ENCODE measurements at places on chromosomes 3 and 15. TPM values are rescaled to one million over a fixed set of nuclear protein-coding genes. Genes with fewer than 3 reads are reported as not detected.

ARL6 gene
- total RNA-seq: 4.6 TPM

GXYLT2 gene
- total RNA-seq: 1.1 TPM

CCR8 gene
- not detected for total RNA-seq

GHRL gene
- total RNA-seq: not detected

HYKK gene
- total RNA-seq: 7.1 TPM

CPEB1 gene
- total RNA-seq: 3.2 TPM

DISP2 gene
- 1.0 TPM for total RNA-seq

INTS14 gene
- total RNA-seq: 43.2 TPM

DAZL gene
- not detected for total RNA-seq

ASB14 gene
- not detected for total RNA-seq

ARL14 gene
- 0.22 TPM for total RNA-seq

FAM43A gene
- 20.1 TPM for total RNA-seq

EIF1B gene
- 58.9 TPM for total RNA-seq

TRIM71 gene
- total RNA-seq: not detected

TEX55 gene
- not detected for total RNA-seq

SLC6A20 gene
- total RNA-seq: not detected

IRAK2 gene
- total RNA-seq: 17.6 TPM

TMEM108 gene
- total RNA-seq: not detected

MKRN2OS gene
- total RNA-seq: not detected

CHRD gene
- not detected for total RNA-seq

FHIT gene
- total RNA-seq: 0.72 TPM

ANXA2 gene
- 5,143 TPM for total RNA-seq

GABRR3 gene
- total RNA-seq: not detected

DNAJA4 gene
- not detected for total RNA-seq

CLASP2 gene
- total RNA-seq: 16.8 TPM

HACD3 gene
- 131 TPM for total RNA-seq

ITGA11 gene
- 2.4 TPM for total RNA-seq

FES gene
- total RNA-seq: 0.43 TPM

RBPMS2 gene
- 8.3 TPM for total RNA-seq

CELSR3 gene
- total RNA-seq: 4.4 TPM

IP6K2 gene
- 50.1 TPM for total RNA-seq

MAPKAPK3 gene
- 28.4 TPM for total RNA-seq

ATP13A5 gene
- not detected for total RNA-seq

RPL4 gene
- 5,352 TPM for total RNA-seq

CCR3 gene
- not detected for total RNA-seq

ITIH1 gene
- total RNA-seq: not detected

DNAH12 gene
- 0.02 TPM for total RNA-seq

PLSCR2 gene
- not detected for total RNA-seq

DLL4 gene
- 1.8 TPM for total RNA-seq

CSPG4 gene
- total RNA-seq: 0.13 TPM

MBD4 gene
- 16.6 TPM for total RNA-seq

AMT gene
- total RNA-seq: 0.73 TPM

ANKRD34C gene
- not detected for total RNA-seq

SLC22A13 gene
- total RNA-seq: not detected

Data from A549 treated with Mapracorat at 1 μM for 4 hours (cell line).